DMS153 (cell line): ENCODE measurements at places on chromosomes 1 and 21.

DNA sequence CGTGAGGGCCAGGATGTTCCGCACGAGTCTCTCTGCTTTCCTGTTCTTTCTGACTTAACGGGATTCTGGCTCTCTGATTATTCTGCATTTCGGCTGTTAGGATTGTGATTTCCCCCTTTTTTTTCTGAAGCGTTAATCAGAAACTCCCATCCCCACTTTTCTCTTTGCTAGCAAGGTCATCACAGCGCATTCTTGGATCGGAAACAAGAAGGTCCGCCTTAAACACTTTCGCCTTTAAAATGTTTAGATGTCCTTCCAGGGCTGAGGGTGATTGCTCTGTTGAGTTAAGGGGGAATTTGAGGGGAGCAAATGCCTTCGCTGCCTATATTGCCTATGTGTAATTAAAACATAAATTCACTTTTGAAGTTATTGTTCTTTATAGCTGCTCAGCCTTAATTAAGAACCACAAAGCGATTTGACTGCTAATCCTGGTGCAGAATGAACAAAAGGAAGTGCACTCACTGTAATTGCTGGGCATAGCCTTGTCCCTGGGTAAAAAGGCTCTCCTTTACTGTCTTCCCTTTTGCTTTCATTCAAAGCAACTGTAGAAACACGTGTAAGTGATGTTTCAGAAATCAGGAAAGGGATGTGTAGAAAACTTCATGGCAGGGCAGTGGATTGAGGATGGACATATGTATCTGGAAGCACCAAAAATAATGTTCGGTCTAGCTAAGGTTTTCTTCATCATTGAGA lies 1.2 kb downstream of the LAMC1 start:
- DNase-seq: peak; percentile 23

GRCh38 chr1:153741986-153742385 lies 14.1 kb downstream of the INTS3 start:
- DNase-seq: no peak

GRCh38 chr1:39632323-39632681 lies 7.1 kb downstream of the HEYL start:
- no peak for DNase-seq

GRCh38 chr1:176938375-176938774 lies 226.1 kb downstream of the ASTN1 start:
- no peak for DNase-seq

GRCh38 chr1:28428012-28428411 lies 58.5 kb downstream of the PHACTR4 start:
- no peak for DNase-seq

DNA sequence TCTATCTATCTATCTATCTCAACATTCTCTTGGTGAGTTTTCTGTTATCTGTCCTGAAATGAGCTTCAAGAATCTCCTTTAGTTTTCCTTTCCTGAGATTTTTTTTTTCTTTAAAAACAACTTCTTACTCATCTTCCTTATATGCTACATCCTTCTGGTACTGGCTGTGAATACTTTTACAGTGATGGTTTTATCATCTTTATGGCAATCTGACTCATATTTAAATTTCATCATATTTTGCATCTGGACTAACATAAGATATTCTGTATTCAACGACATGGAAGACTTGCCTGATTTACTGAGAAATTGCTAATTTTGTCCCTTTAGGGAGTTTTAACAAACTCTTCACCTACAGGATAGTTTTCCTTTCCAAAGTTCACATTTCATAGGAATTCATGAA lies 33.0 kb downstream of the PDE4B start:
- DNase-seq: no peak

- DNase-seq: no peak
Observed at GRCh38 chr21:39176271-39176709, 7.0 kb downstream of the PSMG1 start.

DNA sequence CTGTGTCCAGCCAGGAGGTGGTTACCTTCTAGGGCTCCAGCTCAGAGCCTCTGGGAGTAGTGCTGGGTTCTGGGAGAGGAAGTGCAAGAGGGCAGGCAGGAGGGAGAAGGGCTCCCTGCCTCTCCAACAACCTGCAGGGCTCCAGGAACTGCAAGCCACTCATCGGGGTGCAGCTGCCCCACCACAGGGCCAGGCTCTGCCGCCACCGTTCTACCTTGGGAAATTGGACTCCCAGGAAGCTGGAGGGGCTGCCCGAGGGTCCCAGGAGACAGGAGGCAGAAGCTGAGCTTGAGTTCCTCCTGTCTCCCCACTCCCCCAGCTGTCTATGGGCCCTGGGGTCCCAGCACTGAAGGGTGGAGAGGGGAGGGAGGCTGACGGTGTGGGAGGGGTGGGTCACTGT lies 7.4 kb upstream of the PRDM16 start:
- no peak for DNase-seq

GRCh38 chr1:168552961-168553360 lies 9.2 kb upstream of the XCL2 start:
- DNase-seq: no peak

GRCh38 chr1:18480315-18481189 lies at the start of gene KLHDC7A:
TSS of gene KLHDC7A (plus strand) at chr1:18480930. CDS start at chr1:18480982, 52 bp downstream.
- DNase-seq: peak; percentile 76

DNA sequence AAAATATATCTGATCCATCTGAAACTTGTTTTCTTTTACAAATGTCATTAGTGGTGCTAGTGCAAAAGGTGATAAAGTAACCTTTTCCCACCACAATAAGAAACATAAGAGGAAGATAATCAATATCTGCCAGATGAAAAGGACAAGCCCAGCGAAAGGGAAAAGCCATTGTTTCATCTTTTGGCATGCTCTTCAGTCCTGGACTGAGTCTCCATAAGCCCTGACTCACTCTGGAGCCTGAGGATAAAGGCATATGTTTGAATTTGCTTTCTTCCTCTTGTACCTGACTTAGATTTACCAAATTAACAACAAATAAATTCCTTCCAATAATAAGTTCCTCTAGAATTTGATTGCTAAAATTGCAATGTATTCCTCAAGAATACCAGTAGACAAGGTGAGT lies 13.6 kb downstream of the DNAJC11 start:
- no peak for DNase-seq

GRCh38 chr1:238653693-238654321 lies 732.6 kb upstream of the CHRM3 start:
- DNase-seq: no peak

DNA sequence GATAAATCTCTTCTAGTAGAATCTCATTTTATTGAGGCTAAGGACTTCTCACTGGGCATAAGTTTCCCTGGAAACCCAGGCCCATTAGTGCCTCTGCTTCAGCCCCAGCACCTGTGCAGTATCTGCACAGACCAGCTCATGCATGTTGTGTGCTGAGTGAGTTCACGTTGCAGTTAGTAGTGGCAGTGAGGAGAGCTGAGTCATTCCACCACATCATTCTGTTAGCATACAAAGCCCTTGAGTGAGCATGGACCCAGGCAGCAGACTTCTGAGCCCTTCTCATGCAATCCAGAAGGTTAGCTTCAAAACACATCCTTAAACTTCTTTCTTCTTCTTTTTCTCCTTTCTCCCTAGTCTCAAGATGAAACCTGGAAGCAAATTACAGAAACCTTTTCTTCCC lies 45.8 kb upstream of the NTPCR start:
- no peak for DNase-seq

- no peak for DNase-seq
Observed at GRCh38 chr1:20180844-20181207, 5.1 kb upstream of the UBXN10 start.

DNA sequence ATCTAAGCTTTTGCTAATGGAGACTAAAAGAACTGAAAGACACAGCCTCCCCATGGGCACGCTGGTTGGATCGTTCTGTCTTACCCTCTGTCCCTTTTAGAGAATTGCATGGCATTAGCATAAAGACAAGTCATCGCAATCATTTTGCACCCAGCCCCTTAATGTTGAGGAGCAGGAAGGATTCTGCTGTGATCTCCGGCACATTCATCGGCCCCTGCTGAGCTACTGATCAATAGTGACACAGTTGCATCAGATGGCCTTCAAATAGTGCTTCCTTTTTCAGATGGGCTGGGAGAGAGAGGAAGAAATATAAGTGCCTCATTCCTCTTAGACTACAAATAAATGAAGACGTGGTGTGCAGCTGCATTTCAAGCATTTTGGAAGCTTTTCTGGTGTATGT lies 75.4 kb downstream of the NOS1AP start:
- DNase-seq: peak; percentile 46

GRCh38 chr1:226798427-226799411 lies 59.6 kb upstream of the ITPKB start:
- no peak for DNase-seq

DNA sequence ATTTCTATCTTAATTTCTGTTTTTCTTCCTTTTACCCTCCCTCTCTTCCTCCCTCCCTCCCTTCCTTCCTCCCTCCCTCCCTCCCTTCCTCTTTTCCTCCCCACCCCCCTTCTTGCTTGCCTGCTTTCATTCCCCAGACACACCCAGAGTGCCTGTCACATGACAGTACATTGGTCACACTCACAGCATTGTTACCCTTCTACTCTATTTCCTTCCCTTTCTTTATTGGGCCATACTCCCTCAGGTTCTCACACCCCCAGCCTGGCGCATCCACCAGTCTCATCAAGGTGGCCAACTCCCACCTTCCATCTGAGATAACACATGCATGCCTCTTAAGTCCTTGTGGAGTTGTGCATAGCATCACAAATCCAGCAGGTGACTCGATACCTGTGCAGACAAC lies 10.9 kb downstream of the TMPRSS3 start:
- no peak for DNase-seq

- no peak for DNase-seq
Observed at GRCh38 chr1:27906759-27907158, 28.0 kb upstream of the SMPDL3B start.

- no peak for DNase-seq
Observed at GRCh38 chr21:42956824-42957630, 17.3 kb upstream of the PKNOX1 start.

DNA sequence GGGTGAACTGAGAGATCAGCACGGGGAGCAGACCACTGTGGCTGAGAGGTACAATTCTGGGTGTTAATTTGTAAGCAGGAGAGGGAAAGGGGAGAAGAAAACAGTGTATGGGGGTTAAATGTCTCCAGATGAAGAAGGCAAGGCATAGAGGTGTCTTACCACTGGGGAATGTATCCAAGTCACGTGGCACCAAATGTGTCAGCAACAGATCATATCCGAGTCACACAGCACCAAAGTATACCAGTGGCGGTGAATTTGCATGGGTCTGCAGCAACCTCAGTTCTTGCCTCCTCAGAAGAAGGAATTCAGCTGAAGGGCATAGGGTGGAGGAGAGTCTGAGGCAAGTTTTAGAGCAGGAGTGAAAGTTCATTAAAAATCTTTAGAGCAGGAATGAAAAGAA lies 21.2 kb upstream of the SYCP1 start:
- no peak for DNase-seq

DNA sequence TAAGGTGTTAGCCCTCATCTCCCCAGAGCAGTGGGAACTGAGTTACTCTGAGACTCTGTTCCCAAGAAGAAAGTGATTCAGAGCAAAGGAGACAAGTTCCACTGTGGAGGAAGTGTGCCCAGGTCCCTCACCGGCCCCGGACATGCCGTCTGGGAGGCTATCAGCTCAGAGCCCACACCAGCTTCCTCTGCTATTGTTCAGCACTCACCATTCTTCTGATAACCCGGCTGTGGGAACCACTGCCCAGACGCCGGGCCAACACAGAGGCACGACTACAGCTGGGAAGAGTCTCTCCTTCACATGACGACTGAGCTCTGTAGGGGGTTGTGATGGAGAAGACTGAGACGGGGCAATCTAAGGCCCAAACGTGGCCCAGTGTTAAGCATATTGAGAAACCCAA lies 34.2 kb upstream of the GJA5 start:
- DNase-seq: no peak

DNA sequence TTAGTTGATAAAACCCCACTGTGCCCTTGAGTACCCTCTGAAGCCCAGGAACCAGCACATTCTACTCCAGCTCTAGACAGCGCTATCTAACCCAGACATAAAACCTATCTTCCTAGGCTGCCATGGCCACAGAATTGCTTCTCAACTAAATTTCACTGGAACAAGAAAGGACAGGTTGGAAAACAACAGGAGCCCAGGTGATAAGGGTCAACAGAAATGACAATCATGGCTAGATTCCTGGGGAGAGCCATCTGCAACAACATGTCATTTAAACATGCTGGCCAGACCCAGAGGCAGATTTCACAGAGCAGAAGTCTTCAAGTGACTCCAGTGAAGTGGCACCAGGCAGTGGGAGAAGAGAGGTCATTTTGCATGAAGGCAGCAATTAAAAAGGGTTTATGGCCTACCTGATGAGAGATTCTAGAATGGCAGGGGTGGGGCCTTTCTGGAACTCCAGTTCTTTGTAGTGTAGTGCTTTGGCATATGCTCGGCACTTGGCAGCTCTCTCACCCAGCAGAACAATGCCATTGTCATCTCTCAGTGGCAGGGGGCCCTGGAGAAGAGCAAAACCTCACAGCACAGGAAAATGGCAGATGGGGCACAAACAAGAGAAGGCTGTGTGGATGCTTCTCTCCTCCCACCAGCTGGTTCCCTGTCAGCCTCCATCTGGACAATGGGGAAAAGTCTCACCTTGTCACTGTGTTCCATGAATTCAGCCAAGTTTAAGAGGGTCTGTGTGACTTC lies 9.9 kb downstream of the ANGPTL7 start:
- DNase-seq: no peak

DNA sequence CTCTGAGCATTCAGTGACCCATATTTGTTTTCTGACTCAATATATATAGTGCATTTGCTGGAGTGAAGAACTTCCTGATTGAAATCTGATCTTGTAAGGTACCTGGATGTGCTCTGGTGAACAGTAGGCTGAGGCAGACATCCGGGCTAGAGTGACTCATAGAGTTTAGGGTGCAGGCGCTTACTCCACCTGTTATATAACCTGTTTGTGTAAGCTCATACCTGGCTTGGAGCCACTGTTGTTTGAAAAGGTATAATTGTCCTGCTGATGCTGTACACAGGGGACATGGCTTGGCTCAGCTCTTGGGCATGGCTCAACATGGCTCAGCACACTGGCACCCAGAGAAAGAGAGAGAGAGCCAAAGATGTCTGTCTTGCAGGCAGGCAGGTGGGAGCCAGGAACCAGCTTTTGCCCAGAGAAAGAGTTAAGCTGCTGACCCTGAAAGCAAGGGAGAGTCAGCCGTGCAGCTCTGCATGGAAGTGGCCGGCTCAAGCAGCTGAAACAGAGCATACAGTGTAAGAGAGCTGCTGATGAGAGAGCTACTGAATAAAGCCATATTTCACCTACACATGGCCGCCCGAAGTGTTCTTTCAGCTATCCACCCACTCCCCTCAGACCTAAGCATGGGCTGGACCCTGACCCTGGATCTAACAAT lies 43.2 kb downstream of the GJA5 start:
- DNase-seq: peak; percentile 100

- no peak for DNase-seq
Observed at GRCh38 chr1:226349801-226350518, 41.0 kb upstream of the LIN9 start.
